ENCODE measurements at places on chromosomes 5 and 9.

DNA sequence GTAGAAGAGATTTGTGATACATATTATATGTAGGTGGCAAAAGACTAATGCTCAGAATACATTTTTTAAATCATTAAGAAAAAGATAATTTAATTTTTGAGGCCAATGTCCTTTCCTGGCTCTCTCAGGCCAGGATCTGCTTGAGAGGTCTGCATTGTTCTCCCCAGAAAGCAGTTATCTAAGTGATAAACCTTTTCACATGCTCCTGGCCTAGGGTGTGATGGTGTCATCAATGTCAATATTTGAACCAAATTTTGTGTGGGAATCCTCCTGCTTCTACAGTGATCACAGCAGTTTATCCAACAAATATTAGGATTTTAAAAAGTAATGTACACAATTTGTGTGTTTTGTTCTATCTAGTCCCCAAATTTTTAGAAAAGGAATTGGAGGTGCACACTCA lies 166.6 kb downstream of the DIRAS2 start:
- DNase-seq, result no peak

- DNase-seq, result no peak
Measured at GRCh38 chr5:7541898-7542297, 146.0 kb downstream of the ADCY2 start.

DNA sequence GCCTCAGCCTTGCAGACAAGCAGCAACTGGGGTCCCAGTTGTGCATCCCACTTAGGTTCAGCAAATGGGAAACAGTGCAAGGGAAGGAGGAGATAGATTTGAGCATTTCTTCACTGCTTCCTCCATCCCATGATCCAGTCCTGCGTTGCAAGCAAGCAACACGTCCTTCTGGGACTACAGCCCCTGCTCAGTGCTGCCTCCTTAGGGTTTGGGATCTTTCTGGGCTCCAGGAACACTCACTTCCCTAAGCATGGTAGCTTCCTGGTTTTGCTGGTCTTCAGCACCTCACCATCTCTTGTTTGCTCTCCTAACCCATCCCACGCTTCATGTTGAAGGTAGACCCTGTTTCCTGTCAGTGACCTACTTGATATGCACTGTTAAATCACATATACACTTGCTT lies 444.7 kb downstream of the MED10 start:
- no peak for DNase-seq

- DNase-seq, result no peak
Measured at GRCh38 chr5:174221946-174222345, 176.4 kb downstream of the NSG2 start.

- no peak for DNase-seq
Measured at GRCh38 chr9:104748359-104749031, 1.0 kb downstream of the NIPSNAP3A start.

- no peak for DNase-seq
Measured at GRCh38 chr5:175745210-175745609, 87.3 kb downstream of the HRH2 start.

GRCh38 chr5:139413153-139413552 lies 9.3 kb upstream of the SPATA24 start:
- no peak for DNase-seq

DNA sequence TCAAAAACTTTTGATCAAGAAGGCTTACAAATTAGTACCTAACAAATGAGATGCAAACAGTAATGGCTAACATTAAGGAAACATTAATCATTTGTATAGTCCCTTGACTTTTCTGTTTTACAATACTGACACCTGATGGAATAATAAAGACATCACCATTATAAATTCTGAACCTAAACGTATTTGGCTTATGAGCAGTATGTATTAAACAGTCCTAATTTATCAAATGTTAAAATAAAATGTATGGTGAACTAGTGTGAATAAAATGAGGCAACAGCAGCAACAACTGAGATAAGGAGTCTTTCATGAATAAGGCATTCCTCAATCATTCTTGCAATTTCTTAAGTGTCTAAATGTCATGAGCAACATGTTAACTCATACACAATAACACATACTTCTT lies 6.0 kb downstream of the PUM3 start:
- no peak for DNase-seq

DNA sequence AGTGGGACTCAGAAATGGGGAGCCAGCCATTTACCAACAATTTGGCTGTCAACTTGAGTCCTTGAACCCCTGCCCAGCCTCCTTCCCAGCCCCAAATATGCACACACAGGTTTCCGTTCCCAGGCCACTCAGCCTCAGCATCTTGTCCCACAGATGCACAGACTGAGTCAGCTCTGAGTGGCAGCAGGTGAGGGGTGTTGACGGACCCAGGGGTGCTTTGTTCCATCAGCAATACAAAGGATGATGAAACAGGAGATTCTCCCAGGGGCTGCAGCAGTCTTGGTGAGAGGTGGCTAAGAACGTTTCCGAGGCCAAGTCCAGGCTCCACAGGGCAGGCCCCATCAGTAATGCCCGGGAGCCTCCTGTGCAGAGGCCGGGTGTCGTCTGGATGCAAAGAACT lies 4.9 kb upstream of the OLFM1 start:
- no peak for DNase-seq

DNA sequence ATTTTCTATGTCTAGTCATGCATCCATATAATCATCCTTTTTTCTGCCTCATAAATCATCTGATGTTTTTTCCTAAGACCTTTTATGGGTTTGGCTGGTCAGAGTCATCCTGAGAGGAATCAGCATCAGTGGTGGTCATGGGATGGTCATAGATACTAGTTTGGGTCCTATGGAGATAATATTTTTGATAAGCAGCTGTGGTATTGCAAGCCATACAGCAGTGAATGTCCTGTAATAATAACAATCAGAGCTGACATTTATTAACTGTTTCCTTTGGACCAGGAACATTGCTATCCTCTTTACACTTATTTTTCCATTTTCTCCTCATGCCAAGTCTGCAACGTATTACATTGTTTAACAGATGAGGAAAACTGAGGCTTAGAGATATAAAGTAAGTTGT lies 83.1 kb downstream of the TEX10 start:
- no peak for DNase-seq

- DNase-seq, result no peak
Measured at GRCh38 chr5:33720176-33720575, 171.6 kb downstream of the ADAMTS12 start.

DNA sequence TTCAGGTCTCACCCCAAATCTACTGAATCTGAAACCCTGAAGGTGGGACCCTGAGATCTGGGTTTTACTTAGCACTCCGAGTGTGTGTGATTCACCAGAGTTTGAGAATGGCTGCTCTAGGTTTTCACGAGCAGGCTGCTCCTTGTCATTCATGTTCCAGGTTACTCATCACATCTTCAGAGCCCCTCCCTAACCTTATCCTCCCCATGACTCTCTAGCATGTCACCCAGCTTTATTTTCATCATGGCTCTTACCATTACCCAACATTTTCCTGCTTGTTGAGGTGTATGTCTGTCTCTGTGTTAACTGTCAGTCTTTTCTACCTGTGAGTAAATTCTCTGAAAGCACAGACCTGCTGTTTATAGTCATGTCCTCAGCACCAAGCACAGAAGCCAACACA lies 319.2 kb downstream of the NSG2 start:
- DNase-seq, result no peak

DNA sequence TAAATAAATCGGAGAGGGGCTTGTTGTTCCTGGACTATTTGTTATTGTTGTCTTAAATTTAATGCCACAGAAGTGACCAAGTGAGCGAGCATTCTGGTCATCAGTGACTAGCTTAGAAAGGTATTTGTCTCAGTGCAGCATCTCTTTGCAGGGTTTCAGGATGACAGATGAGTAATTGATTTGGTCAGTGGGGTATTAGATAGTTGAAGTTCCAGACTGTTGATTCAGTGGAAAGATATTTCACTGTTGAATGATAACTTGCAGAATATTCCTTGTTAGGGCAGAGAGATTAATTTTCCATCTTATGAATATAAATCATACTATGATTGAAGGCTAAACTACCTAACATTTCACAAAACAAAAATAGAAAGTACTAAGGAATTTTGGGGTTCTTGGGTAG lies 122.4 kb downstream of the TRIO start:
- DNase-seq, result no peak

GRCh38 chr5:18507114-18507513 lies 872.9 kb downstream of the TAF11L14 start:
- DNase-seq, result no peak

Measured in activated CD4-positive, alpha-beta memory T cell treated with anti-CD3 and anti-CD28 coated beads for 36 hours (primary cell).